ENCODE measurements at places on chromosomes 16 and 17.

GRCh38 chr17:77844681-77845080 lies 113.8 kb upstream of the TNRC6C start:
- DNase-seq = no peak

DNA sequence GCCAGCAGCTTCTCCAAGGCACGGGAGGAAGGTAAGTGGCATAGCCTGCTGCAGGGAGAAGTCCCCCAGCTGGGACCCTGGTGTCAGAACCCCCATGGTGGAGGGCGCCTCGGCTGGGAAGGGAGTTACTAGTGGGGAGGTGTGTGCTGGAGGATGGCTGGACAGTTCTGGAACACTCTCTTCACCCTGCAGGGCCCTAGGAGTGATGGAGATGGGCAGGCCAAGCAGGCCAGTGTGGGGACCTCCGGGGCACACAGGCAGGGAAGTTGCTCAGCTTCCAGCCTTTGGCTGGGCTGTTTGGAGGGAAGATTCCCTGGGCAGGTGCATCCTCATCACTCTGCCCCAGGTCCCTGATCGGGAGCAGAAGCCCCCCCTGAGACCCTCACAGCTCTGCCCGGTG lies 696 bp downstream of the C17orf99 start:
- no peak for DNase-seq

DNA sequence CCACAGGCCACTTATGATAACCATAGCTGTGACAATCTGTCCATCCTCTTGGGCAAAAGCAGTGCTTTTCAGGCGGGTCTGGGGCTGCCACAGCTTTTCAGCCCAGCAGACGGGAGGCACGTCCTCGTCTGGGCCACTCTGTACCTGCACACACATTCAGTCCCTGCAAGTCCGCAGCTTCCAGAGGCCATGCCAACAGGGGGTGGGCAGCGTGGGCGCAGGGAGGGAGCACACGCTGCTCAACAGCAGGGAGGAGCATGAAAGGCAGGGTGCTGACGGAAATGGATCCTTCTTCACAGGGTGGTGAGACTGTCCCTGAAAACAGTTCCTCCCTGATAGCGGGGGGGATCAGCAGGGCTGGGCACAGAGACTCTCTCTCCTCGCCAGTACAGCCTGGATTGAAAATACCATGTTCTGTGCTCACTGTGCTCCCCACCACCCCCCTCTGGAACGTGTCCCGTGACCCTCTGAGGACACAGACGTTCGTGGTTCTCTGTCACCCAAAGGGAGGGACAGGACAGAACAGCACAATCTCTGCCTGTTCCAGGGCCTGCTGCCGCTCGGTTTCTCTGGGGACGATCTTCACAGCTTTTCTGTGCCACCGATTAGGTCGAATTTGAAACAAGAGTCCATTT lies 41.7 kb downstream of the PEMT start:
- no peak for DNase-seq

- DNase-seq = no peak
These were observed 52.7 kb downstream of the VMP1 start for GRCh38 chr17:59760160-59760559.

- no peak for DNase-seq
These were observed 332 bp upstream of the VPS25 start for GRCh38 chr17:42772945-42773289.

- DNase-seq = no peak
These were observed 90.0 kb upstream of the GPRC5B start for GRCh38 chr16:19974607-19975006.

GRCh38 chr17:17300624-17301568 lies 2.3 kb upstream of the NT5M start:
- DNase-seq = no peak

GRCh38 chr17:56793957-56794356 lies 39.8 kb downstream of the C17orf67 start:
- DNase-seq = no peak
